ENCODE measurements at places on chromosomes 6 and 20.
A peak's percentile ranks its signal among the peaks of the same experiment; 100 is the strongest.

DNA sequence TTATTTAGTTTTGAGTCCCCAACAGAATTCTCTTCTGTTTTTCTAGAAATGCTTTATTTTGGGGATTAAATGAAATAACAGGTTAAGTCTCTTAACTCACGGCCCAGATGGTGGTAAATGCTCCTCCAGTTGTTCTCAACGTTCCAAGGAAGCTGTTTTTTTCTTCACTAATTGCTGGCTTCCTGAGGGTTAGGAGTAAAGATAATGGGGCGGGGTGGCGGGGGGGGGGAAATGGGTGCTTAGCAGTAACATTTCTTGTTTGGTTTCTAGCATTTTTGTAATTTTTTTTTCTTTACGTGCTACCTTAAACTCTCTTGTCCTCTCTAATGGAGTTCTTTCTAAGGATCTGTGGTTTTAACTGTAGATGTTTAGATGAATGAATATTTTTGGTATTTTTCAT is 2.2 kb downstream of the SRSF3 start:
- peak overlapping the region; percentile 100 for H3K4me3 ChIP-seq
- peaks cover 63% of the 10 kb centered on the region for H3K36me3 ChIP-seq
- H3K4me1 ChIP-seq: peaks cover 56% of the 10 kb centered on the region

DNA sequence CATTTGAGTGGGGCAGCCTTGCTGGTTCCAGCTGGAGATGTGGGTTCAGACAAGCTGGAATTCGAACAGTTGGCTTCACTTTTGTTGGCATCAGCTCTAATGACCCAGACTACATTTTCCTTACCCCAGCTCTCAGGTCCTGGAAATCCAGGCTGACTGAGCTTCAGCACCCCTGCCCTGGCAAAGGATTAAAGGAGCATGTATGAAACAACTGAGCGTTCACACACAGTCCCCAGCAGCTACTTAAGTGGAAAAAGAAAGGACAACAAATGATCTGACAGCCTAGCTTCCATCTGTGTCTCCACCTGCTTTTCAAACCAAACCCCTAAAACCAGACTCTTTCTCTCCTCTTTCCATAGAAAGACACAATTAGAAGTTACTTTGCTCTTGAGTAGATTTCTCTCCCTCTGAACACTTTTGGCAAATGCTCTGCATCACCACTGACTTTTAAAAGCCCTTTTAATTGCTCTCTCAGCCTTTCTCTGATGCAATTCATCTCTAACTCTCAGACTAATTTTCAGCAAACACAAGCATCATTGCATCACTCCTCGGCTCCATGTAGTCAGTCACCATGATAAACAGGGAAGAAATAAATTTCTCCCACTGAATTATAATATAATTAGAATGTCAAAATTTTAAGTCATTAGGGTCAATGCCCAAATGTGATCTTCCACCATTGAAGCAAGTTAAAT is 28.1 kb downstream of the ROS1 start:
- no peaks in the 10 kb centered on the region for H3K27me3 ChIP-seq
- H3K4me1 ChIP-seq: no peaks in the 10 kb centered on the region
- no peak overlapping the region for H3K27ac ChIP-seq

DNA sequence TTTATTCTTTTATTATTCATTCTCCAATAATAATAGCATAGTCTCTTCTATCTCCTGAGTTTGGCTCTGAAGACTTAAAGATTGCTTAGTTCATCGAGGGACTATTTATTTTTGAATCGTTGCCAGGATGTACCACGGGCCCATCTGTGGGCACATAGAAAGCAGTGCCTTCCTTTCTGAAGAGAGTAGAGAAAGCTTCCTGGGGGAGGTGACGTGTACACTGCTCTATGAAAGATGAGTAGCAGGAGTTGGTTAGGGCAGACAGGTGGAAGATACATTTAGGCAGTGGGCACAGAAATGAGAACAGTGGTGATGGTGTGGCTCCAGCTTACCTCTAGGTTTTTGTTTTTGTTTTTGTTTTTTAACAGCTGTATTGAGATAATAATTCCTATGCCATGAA is 98.4 kb downstream of the CDKAL1 start:
- H3K4me3 ChIP-seq: no peak overlapping the region
- peaks cover 30% of the 10 kb centered on the region for H3K4me1 ChIP-seq
- DNase-seq: peak; percentile 2
- H3K36me3 ChIP-seq: peaks cover 34% of the 10 kb centered on the region
- no peak overlapping the region for H3K27ac ChIP-seq
- H3K27me3 ChIP-seq: no peaks in the 10 kb centered on the region

- H3K27ac ChIP-seq: peak overlapping the region; percentile 97
- no peak for DNase-seq
- peak overlapping the region; percentile 88 for H3K4me3 ChIP-seq
- peaks cover 2% of the 10 kb centered on the region for H3K27me3 ChIP-seq
- H3K4me1 ChIP-seq: peaks cover 62% of the 10 kb centered on the region
- H3K36me3 ChIP-seq: peaks cover 10% of the 10 kb centered on the region
These were observed 920 bp upstream of the WTAP start for GRCh38 chr6:159726255-159726917.

DNA sequence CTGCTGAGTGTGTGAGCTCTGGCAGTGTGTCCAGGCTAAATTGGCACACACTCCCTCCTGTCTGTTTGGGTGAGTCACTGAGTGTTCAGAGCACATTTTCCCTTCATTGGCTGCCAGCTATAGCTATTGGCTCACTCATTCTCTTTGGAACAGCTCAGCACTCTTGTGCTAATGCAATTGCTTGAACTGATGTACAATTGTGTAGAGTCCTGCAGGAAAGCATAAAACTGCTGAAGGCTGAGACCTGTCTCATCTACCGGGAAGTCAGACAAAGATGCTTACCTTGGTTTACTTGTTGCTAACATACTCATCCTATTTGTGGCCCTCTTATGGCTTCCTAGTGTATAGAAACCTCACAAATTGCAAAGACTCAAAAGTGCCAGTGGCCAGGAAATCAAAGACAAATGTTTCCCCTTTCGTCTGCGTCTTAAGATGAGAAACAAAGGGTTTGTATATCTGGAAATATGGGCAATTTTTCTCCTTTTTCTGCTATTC is 351.0 kb downstream of the BCKDHB start:
- H3K36me3 ChIP-seq: peaks cover 5% of the 10 kb centered on the region
- H3K4me1 ChIP-seq: peaks cover 2% of the 10 kb centered on the region
- H3K27ac ChIP-seq: no peak overlapping the region
- no peak for DNase-seq
- H3K4me3 ChIP-seq: no peak overlapping the region

GRCh38 chr6:157670466-157671186 is 152.4 kb upstream of the SNX9 start:
- H3K4me1 ChIP-seq: peaks cover 13% of the 10 kb centered on the region
- H3K27ac ChIP-seq: no peak overlapping the region
- H3K36me3 ChIP-seq: no peaks in the 10 kb centered on the region
- H3K27me3 ChIP-seq: peaks cover 2% of the 10 kb centered on the region
- no peak for DNase-seq
- no peak overlapping the region for H3K4me3 ChIP-seq

DNA sequence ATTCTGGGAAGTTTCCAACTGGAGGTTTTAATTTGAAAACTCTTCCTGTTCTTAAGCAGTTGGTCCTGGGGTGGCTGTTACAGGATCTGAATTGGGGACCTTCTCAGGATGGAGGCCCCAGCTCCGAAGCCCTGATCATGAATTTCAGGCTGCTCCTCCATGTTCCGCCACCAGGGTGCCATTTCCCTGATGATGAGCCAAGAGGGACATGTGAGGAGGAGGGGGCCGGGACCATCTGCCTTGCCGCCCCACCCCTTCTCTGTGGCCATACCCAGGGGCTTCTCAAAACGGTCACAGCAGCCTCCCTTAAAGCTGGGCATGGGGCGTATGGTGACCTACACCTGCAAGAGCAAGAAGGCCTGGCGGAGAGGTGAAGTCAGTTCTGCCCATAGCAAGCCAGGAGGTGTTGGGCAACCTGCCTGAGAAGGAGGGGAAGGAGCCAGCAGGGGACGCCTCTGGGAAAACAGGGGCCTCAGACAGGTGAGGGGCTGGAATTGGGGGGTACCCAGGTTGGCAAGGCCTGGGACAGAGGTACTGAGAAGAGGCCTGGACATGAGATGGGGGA is 3.6 kb upstream of the BAK1 start:
- no peaks in the 10 kb centered on the region for H3K36me3 ChIP-seq
- no peak for DNase-seq
- peaks cover 35% of the 10 kb centered on the region for H3K4me1 ChIP-seq
- no peaks in the 10 kb centered on the region for H3K27me3 ChIP-seq
- H3K27ac ChIP-seq: peak overlapping the region; percentile 82
- no peak overlapping the region for H3K4me3 ChIP-seq

All from naive thymus-derived CD8-positive, alpha-beta T cell (primary cell).